Left renal cortex interstitium (tissue), 4 donors: ENCODE measurements at places on chromosomes 12 and 14.

DNA sequence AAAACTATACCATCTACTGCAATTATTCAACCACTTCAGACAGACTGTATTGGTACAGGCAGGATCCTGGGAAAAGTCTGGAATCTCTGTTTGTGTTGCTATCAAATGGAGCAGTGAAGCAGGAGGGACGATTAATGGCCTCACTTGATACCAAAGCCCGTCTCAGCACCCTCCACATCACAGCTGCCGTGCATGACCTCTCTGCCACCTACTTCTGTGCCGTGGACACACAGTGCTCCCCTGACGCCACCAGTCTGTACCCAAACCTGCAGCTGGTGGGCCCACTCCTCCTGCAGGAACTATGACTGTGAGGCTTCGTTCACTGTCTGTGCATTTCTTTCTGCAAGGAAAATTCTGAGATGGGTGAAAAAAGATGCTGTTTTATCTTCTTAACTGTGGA, 284.7 kb downstream of the DAD1 start:
- no peak for DNase-seq

DNA sequence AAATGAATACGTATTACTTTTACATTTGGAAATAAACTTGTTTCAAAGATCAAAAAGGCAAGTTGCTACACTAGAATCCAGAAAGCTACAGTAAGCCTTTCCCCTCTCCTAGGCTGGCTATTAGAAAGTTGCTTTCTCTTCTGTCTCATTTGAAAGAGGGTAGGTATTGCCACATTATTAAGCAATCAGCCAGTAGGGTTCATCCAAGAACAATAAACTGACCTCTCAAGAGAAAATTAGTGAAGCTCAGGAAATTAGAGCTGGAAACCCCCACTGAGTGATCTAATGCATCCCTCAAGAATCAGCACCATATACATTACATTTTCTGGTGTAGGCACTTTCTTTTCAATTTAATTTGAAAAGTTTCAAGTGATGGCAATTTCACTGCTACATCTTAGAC, 4.5 kb upstream of the TMEM233 start:
- DNase-seq = no peak

DNA sequence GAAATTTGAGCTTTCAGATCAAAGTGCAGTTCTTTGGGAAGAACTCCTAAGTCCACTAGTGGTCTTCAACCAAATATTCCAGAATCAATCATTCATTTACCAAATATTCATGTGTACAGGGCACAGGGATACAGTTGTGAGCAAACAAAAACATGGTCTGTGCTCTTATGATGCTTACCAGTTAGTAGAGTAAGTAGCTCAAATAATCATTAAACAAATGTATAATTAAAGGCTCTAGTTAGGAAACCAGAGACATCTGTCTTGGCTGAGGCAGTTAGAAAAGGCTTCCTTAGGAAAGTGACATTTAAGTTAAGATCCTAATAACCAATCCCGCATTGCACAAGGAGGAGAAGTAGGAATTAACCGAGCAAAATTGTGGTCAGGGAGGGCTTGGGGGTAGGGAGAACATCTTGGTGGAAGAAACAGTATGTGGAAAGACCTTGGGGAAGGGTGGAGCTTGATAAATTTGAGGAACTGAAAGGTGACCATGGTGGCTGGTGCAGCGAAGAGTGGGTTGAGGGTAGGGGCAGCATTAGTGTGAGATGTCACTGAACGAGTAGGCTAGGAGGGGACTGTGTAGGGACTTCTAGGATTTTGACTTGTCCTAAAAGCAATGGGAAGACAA, 40.0 kb downstream of the PEBP1 start:
- DNase-seq = no peak

GRCh38 chr14:67962215-67962644, 142.7 kb downstream of the RAD51B start:
- DNase-seq = no peak

GRCh38 chr14:55324812-55325211, 53.6 kb downstream of the FBXO34 start:
- no peak for DNase-seq
